Head of caudate nucleus (tissue), 42 donors: ENCODE measurements at places on chromosomes 12 and 14.
A peak's percentile ranks its signal among the peaks of the same experiment; 100 is the strongest.

DNA sequence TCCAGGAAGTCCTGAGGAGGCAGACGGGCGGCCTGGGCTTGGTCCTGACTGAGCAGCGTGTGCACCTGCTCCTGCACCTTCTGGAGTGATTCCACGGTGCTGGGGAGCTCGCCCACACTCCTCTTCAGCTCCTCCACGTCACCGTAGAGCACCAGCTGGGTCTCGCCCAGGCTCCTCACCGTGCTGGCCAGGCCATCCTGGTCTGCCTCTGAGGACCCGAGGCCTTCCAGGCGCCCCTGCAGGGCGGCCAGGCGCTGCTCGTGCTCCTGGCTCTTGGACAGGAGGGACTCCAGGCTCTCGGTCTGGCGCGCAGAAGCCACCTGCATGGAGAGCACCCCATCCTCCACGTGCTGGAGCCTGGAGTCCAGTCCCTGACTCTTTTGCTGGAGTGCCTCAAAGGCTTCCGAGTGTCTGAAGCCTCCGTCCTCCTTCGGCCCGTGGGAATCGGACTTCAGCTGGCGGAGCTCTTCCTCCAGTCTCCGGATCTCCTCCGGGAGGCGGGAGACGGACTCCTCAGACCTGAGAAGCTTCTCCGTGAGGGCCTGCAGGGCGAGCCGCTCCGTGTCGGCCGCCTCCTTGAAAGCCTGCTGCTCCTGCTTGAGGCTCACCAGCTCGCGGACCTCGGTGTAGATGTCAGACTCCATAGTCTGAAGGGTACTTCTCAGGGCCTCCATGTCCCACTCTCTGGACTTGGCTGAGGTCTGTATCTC is 8.4 kb downstream of the CKAP4 start:
- DNase-seq: no peak

DNA sequence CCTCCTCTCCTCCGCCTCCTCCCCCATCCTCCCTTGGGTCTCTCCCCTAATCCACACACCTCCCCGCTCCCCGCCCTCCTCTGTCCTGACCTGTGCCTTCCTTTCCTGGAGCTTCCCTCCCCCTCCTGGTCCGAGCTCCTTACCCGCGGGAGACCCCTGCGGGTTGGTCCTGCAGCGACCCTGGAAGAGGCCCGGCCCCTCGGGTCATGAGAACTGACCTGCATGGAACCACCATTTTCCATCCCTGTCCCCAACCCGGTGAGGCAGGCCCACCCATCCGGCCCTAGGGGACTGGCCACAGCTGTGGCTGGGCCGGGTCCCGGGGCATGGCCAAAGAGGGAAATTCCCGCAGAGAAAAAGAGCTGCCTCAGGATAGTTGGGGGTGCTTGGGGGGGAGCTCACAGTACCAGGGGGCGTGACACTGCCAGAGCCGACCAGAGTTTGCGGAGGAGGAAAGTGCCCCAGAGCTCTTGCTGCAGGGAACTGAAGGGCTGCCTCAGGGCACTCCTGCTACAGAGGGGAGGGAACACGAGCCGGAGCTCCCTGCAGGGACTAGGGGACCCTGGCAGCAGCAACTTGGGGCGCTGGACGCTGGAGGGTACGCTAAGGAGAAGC is 613 bp downstream of the ARHGEF40 start:
- no peak for DNase-seq

DNA sequence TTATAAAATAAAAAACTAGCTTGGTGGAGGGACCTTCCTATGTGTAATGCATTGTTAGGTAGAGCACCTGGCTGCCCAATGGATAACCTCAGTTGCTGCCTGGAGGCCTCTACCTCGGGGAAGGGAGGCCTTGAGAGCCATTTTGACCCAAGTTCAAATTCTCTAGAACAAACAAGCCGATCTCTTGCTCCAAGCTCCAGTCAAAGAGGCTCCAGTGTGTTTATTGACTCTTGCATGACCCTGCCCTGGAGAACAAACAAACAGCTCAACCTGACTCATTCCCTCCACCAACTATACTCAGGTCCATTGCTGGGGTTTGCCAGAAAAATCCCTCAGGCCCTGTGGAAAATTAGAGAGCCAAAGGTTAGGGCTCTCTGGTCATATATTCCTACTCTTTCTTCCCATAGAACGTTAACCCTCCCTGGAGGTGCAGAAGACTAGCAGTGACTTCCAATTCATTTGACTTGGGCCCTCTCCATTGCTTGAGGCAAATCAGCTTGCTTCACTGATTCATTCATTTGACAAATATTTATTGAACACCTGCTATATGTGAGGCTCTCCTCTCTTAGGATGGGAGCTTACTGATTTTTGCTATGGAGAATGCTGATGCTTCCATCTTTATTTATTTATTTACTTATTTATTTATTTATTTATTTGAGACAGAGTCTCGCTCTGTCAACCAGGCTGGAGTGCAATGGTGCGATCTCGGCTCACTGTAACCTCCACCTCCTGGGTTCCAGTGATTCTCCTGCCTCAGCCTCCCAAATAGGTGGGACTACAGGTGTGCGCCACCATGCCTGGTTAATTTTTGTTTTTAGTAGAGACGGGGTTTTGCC is 73.7 kb upstream of the CISTR start:
- no peak for DNase-seq

- no peak for DNase-seq
Observed at GRCh38 chr12:48000878-48001504, 3.3 kb downstream of the COL2A1 start.

DNA sequence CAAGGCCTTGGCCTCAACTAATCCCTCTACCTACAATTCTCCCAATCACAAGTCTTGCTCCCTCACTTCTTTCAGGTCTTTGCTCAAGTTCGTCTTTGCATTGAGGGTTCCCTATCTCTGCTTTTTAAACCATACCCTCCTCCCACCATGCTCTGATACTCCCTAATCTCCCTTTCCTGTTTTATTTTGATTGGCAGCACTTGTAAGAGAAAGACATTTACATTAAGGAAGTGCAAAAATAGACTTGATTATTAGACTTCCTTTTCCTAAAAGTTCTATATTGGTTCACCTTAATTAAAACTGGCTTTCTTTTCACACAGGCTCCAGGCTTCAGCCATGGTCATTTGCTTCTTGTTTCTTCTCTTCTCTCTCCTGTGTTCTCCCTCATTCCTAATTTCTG is 18.3 kb upstream of the WIF1 start:
- DNase-seq: no peak

GRCh38 chr12:126107659-126108058 is 1042.4 kb downstream of the AACS start:
- DNase-seq: no peak

DNA sequence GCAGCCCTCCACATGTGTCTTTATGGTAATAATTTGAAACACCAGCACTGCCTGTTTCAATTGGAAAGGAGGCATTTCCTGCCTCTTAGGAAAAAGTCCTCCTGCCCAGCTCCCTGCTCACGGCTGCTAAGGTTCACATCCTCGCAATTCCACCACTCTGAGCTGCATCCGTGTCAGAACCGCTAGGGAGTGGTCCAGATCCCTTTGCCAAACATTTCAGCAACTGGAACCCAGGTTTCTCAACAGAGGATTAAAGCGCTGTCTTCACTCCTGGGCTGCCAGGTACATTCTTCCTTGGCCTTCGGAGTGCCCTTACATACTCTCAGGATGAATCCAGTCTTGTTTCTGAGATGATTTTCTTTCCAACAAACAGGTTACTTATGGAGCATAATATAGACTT is 23.3 kb downstream of the C14orf132 start:
- DNase-seq: no peak

DNA sequence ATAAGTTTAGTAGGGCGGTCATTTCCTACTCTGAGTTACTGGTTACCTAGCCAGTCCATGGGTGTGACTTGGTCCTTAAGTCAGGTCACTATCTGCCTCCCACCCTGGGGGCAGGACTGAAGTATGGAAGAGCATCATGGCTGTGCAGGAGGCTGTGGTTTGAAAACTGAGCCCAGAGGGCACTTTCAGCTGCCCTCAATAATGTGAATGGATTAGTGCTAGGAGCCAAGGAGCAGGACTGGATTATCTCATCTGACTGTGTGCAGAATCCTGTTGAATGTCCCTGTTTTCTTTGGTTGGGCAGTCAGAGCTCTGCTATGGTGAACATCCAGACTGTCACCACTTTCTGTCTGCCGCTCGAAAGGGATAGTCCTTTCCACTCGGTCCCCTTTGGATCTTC is 1.6 kb downstream of the ATXN7L3B start:
- no peak for DNase-seq

GRCh38 chr12:34198924-34199323 is 176.6 kb downstream of the ALG10 start:
- DNase-seq: no peak

DNA sequence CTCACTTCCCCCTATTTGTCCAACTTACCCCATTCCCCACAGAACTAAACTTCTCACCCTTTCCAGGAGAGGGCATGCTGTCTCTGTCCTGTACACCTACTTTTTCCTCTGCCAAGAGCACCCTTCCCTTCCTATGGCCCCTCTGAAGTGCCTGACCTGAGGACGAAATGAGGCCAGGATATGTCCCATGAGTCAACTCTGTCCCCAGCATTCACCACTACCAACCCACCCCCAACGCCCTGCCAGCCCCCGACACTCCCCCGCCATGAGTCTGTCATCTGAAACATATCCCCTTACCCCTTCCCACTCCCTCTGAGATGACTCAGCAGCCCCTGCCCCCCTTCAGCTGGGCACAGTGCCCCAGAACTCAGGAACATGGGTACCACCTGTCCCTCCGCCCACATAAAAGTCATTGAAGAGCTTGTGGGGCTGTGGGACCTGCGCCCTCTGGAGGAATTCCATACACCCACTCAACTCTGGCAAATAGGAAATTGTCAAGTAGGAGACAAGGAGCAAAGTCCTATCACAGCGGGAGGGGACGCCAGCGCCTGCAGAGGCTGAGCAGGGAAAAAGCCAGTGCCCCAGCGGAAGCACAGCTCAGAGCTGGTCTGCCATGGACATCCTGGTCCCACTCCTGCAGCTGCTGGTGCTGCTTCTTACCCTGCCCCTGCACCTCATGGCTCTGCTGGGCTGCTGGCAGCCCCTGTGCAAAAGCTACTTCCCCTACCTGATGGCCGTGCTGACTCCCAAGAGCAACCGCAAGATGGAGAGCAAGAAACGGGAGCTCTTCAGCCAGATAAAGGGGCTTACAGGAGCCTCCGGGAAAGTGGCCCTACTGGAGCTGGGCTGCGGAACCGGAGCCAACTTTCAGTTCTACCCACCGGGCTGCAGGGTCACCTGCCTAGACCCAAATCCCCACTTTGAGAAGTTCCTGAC is 26.3 kb downstream of the ITGA7 start:
- DNase-seq: peak; percentile 34

GRCh38 chr12:121189619-121190155 is 20.2 kb upstream of the P2RX4 start:
- DNase-seq: no peak

GRCh38 chr12:120984351-120984898 is 6.1 kb downstream of the HNF1A start:
- DNase-seq: no peak

DNA sequence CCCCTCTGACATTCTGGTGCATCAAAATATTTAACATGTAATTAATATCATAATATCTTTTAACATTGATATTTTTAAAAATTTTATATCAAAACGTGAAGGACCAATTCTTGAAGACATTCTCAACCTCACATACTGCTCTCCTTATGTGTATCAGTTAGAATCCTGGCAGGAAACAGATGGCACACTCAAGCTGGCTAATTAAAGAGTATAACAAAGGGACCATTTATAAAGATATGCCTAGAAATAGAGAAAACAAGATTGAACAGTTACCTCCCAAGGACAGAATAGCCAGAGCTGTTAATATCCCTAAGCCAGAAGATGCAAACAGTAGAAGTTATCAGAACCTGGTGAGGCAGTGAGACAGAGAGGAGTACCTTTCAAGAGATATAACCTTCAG is 368.7 kb downstream of the NELL2 start:
- DNase-seq: no peak

DNA sequence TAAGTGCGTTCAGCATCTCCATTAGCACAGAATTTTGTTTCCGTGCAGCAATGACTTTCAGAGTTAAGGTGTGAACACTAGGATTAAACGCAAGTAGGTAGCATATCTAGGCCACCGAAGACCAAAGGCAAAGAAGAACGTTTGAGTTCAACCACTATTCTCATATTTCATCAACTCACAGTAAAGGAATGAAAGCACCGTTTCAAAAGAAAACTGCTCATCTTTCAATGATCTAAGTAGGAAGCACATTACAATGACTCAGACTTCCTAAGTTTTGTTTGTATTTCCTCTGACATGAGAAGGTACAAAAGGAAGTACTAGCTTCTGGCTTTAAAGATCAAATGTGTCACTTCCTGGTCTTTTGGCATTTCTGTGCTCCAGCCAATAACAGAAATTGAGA is 57.6 kb downstream of the ACADS start:
- DNase-seq: no peak

- no peak for DNase-seq
Observed at GRCh38 chr14:97773598-97773997, 976.4 kb downstream of the VRK1 start.

GRCh38 chr12:95169368-95169767 is 47.9 kb downstream of the FGD6 start:
- no peak for DNase-seq

- no peak for DNase-seq
Observed at GRCh38 chr14:73888460-73888725, 1.7 kb downstream of the ZNF410 start.

DNA sequence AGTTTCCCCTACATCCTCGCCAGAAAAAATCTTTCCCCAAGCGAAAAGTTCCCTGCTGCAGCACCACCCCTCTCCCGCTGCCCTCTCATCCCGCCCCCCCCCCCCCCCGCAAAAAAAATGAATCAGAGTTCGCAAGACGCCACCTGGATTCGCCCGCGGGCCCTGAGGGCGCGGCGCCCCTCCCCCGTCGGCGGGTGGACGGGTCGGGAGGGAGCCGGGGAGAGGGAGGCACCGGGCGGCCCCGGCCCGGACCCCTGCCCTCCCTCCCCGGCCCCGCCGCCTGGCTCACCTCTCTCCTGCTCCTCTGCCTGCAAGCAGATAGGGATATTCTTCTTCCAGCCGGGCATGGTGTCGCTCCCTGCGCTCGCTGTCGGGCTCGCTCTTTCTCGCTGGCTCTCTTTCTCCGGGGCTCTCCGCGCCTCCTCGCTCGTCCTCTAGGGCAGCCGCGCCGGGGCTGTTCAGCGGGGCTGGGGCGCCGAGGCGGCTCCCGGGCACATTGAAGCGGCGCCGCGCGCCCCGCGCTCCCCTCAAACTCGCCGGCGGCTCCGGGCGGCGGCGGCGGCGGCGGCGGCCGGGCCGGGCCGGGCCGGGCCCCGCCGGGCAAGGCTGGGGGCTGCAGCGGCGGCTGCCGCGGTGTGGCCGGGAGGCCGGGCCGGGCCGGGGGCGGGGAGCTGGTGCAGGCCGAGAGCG is 200.3 kb upstream of the CAND1 start:
- DNase-seq: peak; percentile 22

- DNase-seq: no peak
Observed at GRCh38 chr12:91460469-91460868, 277.9 kb upstream of the DCN start.

GRCh38 chr14:53153702-53154112 is 584 bp upstream of the DDHD1 start:
- DNase-seq: no peak

DNA sequence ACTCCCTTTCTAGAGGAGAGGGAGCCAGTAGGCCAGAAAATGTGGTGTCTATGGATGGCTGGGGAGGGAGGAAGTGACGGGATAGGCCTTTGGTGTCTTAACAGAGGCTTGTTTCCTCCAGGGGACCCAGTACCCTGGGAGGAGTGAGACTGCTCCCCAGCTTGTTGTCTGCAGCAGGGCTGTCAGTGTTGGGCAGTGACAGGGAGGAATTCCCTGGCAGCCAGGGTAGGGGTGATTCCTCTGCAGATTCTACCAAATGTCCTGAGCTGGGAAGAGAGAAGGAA is 64.0 kb downstream of the GALNT16 start:
- no peak for DNase-seq
